ENCODE measurements at places on chromosomes 4 and X.

DNA sequence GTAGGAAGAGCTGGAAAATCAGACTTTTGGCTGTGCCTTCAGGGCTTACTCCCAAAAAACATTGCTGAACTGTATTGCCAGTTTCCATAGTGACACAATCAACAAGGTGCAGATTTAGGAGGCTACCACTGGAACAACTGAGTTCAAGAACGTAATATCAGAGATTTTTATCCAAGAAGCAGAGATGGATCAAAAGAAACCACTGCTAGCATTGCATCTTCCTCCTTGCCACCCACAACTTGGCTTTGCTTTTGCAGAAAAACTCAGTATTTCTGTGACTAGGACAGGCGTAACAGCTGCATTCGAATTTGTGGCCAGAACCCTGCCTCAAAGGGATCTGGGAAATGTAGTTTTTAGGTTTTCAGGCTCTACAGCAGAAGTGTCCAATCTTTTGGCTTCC, 27.8 kb upstream of the WDFY3 start:
- DNase-seq: no peak

DNA sequence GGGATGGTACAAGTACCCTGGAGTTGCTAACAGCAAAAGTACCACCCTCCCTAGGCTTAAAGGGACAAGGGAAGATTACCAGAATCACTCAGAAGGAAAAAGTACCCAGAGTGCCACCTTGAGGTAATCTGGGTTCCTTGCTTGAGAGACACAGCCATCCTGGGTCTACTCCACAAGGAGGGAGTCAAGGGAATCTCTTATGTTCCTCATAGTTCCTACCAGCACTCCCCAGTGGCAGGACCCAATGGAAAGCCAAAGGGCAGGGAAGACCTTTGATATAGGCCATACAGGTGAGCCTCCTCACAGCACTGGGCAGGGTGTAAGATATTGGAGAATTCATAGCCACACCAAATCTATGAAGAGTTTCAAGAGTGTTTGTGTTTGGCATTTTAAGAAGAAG, 5.7 kb downstream of the IL2 start:
- peak; percentile 13 for DNase-seq

DNA sequence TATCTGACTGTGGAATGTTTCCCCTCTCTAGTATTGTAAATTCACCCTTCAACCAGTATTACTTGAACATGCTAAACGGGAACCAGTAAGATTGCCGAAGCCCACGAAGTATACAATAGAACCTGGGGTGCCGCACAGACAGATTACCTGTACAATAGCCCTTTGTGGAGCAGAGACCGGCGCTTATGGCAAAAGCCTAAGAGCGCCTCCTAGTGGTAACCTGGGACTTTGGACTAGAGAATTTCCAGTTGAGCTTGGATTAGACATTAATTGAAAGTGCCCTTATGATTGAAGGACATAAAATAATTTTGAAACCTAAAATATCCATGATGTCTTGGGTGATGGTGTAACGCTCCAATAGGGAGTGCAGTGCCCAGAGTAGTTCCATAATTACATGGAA, 14.1 kb downstream of the ZNF157 start:
- peak; percentile 69 for DNase-seq

- no peak for DNase-seq
Observed at GRCh38 chr4:147825451-147826287, 93.8 kb downstream of the ARHGAP10 start.

GRCh38 chrX:18424482-18425198, 768 bp upstream of the CDKL5 start:
- DNase-seq: peak; percentile 52

GRCh38 chrX:34866646-34867045, 76.0 kb upstream of the FAM47B start:
- DNase-seq: no peak

All from NB4 (cell line).